ENCODE measurements at places on chromosomes 2 and 18.
A peak's percentile ranks its signal among the peaks of the same experiment; 100 is the strongest.

GRCh38 chr2:133733901-133734255 is 165.6 kb upstream of the NCKAP5 start:
- DNase-seq = peak; percentile 32

- DNase-seq = no peak
Observed at GRCh38 chr2:69625078-69625795, 18.3 kb downstream of the AAK1 start.

DNA sequence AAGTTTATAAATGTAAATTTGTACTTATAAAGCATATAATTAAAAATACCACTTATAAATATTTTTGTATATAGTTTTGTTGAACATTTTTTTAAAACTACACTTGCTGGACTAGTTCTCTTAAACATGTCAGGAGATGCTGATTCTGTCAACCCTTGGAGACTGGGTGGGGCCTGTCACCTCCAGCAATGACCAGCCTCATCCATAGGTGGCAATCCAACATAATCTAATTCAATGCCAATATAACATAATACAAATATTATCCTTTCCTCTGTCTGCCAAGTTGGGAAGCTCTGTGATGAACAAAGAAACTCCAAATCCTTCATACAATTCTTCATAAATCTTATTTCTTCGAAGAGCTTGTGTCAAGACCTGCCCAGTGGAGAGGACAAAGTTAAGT is 140.4 kb downstream of the RBMS1 start:
- DNase-seq = no peak

GRCh38 chr2:106624787-106625380 is 137.7 kb downstream of the CD8B2 start:
- DNase-seq = no peak

GRCh38 chr2:69762025-69762424 is 20.1 kb downstream of the ANXA4 start:
- no peak for DNase-seq

DNA sequence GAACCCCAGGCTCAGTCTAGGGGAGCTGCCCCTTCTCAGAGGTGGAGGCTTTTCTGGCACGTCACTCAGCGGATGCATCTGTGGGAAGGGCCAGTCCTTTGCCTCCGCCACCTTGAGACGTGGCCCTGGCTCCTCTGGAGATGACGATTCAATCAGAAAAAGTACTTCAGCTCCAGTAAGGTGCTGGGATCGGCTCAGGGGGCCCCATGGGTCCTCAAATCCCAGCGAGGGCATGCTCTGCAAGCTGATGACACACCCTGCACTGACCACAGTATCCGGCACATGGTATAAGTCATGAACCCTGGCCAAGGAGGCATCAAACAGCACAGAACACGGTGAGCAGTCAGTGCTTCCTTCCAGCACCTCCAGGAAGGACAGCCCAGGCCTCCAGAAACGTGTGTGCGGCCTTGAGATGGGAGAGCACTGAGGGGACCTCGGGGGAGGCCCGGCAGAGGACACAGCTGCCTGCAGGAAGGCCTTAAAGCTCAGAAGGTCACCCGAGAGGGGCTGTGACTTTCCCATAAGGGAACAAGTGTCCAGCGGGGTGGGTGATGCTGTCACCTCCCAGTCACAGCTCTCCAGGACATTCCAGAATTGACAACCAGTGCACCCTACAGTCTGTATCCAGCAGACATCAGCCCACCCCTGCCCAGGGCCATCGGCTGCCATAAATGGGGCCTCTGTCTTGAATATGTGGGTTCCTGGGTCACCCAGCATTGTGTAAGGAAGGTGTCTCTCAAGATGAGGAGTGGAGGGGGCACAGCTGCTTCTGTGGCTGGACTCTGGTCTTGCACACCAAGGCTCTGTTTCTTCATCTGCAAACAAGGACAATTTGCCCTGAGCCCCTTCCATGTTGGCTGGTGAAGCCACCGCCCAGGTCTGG is 205.8 kb downstream of the NDUFA10 start:
- no peak for DNase-seq

DNA sequence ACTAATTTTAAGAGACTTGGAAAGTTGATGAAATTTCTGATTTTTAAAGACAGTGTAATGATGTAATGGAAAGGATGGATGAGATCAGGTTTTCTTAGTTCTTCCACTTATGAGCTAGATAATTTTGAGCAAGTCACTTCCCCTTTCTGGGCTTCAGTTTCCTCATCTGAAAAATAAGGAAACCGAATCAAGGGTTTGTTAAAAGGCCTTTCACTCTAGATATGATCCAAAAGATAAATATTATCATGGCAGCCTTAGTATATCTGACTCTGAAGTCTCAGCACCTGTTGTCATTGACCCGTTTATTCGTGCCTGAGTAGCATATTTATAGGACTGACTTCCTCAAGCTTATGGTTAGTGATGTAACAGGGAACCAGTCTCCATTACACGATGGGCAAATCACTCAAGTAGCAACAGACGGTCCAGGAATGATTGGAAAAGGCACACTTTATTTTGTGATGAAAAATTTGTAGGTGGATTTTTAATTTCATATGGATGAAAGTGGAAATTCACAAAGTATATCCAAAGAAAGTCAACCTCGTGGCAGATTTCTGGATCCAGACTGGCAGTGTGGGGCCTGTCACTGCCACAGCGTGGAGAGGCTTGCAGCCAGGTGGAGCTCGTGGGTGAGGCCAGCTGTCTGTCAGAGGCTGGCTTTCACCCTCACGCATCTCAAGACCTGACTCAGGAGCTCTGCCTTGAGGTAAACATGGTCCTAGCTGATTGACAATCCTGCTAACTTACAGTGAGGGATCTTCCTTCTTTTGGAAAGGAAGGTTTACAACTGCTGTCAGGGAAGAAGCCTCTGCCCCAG is 137.9 kb upstream of the CXCR4 start:
- DNase-seq = no peak
